ENCODE measurements at places on chromosomes 5 and 9.

- no peak for DNase-seq
These were observed 151.7 kb downstream of the DMRT2 start for GRCh38 chr9:1201901-1202300.

DNA sequence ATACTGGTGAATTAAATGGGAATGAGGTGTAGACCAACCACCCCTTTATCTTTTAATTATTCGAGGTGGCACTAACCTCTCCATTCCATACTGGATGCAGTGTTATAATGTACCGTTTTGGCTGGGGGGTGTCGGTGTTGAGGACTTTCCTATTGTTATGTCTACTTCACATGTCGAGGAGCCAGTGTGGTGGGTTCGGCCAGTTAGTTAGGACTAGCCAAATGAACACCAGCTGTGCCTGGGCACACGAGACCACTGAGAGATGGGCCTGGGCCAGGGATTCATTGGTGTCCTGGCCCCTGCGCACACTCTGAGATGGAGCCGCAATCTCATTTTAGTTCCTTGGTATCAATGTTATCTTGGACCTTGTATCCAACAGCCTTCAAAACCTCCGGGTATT, 186.2 kb downstream of the CACNA1B start:
- no peak for DNase-seq

DNA sequence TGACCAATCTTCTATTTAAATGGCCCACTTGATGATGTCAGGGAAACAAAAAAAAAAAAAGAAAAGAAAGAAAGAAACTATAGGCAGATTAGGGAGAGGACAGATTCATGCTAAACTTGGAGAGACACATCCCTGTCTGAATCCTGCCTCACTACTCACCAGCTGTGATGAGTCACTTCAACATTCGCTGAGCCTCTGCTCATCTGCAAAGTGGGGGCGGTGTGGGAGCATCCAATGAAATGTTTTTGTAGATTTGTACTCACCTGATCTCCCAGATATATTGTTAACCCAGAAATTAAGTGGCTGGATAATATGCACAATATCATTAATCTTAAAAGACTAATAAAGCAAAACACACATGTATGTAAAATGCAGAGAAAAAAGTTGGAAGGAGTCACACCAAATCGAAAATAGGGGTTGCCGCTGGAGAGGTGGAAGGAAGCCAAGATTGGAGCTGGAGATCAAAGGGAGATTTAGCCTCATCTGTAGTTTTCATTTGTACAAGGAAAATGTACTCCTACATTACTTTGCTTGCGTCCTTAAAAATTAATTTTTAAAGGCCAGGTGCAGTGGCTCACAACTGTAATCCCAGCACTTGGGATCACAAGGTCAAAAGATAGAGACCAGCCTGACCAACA, 17.0 kb upstream of the ERGIC1 start:
- DNase-seq: peak; percentile 62

- DNase-seq: no peak
These were observed 12.8 kb downstream of the PTAR1 start for GRCh38 chr9:69746859-69747560.

- DNase-seq: peak; percentile 41
These were observed 100.9 kb downstream of the BOD1 start for GRCh38 chr5:173515526-173515925.

- no peak for DNase-seq
These were observed 13.3 kb upstream of the GADD45G start for GRCh38 chr9:89591274-89592212.

- DNase-seq: no peak
These were observed 18.8 kb downstream of the S1PR3 start for GRCh38 chr9:89010056-89010455.

DNA sequence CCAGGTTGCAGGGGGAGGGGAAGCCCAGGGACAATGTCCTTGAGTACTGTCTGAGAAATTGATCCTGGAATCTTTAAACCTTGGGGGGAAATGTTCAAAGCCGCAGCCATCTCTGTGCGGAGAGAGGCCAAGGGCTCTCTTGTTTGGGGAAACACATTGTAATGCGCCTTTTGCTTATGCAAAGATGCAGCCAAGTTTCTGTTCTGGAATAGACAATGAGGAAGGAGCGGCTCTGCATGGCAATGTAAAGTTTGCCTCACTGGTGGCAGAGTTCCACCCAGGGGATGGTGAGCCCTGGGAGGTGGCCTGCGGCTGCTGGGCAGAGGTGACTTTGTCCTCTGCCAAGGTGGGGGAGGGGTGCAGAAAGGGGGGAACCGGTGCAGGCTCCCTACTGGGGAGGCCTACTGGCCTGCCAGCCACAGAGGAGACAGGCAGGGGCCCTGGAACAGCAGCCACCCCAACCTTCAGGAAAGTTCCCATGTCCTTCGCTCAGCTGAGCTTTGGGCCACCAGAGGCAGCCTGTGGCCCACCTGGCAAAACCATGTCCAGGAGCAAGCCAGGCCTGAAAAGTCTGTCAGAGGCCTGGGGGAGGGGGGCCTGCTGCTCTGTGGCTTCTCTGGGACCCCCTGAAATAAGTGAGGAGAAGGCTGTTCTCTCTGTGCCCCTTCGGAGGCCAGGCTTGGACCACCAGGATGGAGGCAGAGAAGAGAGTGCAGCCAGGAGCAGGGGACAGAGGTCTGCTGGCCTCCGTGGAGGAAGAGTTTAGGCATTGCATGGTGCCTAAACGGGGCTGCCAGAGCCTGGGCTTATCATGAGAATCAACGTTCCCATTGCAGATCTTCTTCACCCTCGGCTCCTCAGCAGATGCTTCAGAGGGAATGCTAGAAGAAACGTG, 127.8 kb downstream of the ZNF354C start:
- no peak for DNase-seq

DNA sequence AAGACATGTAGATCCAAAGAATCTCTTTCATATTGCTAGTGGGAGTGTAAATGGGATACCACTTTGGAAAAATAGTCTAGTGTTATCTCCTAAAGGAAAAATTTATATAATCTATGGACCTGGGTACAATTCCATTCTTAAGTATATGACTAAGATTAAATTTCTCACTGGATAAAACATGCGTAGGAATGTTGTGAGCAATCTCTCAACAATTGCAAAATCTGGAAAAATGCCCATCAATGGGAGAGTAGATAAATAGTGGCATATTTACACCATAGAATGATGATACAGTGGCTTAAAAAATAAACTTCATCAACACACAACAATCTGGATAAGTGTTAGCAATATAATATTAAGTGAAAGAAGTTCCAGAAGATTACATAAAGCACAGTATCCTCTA, 469.5 kb downstream of the MAN2A1 start:
- DNase-seq: peak; percentile 34

- no peak for DNase-seq
These were observed 182.2 kb downstream of the AUH start for GRCh38 chr9:91179237-91180138.

GRCh38 chr5:142845402-142845921, 75.3 kb downstream of the ARHGAP26 start:
- DNase-seq: no peak

All from non-pigmented ciliary epithelial cell (primary cell).